ENCODE measurements at places on chromosomes 1 and 21. TPM values are rescaled to one million over a fixed set of nuclear protein-coding genes. Genes with fewer than 3 reads are reported as not detected.

CFHR2 gene
- total RNA-seq: not detected

GRCh38 chr1:95935719-95936118 is 701.7 kb downstream of the RWDD3 start:
- no peaks in the 10 kb centered on the region for H3K27me3 ChIP-seq
- no peaks in the 10 kb centered on the region for H3K4me1 ChIP-seq
- no peak overlapping the region for H3K27ac ChIP-seq
- no peak for DNase-seq
- no peak overlapping the region for H3K4me3 ChIP-seq

DNA sequence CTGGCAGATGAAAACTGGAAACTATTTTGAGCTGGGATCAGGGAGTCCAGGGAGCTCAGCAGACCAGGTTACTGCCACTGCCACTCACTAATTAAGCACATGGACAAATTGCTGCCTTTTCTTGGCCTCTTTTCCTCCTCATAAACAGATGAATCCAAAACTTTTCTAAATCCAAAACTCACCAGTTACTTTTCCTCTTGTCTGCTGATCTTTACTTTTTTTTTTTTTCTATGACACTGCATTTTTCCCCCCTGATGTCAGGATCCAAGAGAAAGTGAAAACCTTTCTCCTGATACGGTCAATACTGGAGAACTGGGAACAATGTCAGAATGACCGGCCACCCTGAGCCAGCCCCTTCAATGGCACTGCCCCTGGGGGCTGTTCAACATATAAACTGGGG is 405.8 kb downstream of the DUSP10 start:
- peak overlapping the region; percentile 8 for H3K4me3 ChIP-seq
- peaks cover 30% of the 10 kb centered on the region for H3K4me1 ChIP-seq
- H3K36me3 ChIP-seq: no peaks in the 10 kb centered on the region
- H3K27me3 ChIP-seq: no peaks in the 10 kb centered on the region
- peak overlapping the region; percentile 85 for H3K27ac ChIP-seq

DNA sequence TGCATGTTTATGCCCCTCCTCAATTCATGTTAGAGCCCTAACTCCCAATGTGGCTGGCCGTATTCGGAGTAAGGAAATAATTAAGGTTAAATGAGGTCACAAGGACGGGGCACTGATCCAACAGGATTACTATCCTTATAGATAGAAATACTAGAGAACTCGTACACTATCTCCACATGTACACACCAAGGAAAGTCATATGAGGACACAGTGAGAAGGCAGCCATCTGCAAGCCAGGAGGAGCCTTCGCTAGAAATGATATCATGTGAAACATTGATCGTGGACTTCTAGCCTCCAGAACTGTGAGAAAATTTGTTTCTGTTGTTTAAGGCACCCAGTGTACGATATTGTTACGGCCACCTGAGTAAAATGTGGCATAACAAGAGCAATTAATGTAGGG is 79.7 kb downstream of the FAF1 start:
- DNase-seq: no peak
- no peaks in the 10 kb centered on the region for H3K36me3 ChIP-seq
- H3K27me3 ChIP-seq: no peaks in the 10 kb centered on the region
- no peak overlapping the region for H3K27ac ChIP-seq
- no peak overlapping the region for H3K4me3 ChIP-seq

DNA sequence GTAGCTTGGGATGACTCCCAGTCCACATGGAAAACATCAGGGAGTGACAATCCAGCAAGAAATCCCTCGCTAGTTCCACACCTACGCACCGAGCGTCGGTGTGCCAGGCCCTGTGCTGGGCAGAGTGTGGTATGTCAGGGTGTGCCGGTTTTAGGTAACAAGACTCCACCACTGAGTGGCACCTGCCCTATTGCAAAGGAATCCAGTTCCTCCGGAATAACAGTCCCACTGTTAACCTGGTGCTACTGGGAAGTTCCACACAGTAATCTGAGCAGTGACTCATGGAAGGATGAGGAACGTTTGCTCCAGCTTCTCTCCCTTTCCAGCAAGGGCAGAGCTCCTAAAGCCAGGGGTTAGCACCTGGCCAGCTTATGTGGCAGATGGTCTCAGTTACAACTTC is 14.3 kb downstream of the RNF207 start:
- no peak overlapping the region for H3K4me3 ChIP-seq
- peaks cover 57% of the 10 kb centered on the region for H3K36me3 ChIP-seq
- H3K27ac ChIP-seq: peak overlapping the region; percentile 79
- no peak for DNase-seq
- H3K4me1 ChIP-seq: no peaks in the 10 kb centered on the region

- H3K27ac ChIP-seq: no peak overlapping the region
- DNase-seq: no peak
- no peaks in the 10 kb centered on the region for H3K36me3 ChIP-seq
- H3K27me3 ChIP-seq: no peaks in the 10 kb centered on the region
- H3K4me3 ChIP-seq: no peak overlapping the region
These were observed 4.3 kb downstream of the MGST3 start for GRCh38 chr1:165635329-165635728.

DNA sequence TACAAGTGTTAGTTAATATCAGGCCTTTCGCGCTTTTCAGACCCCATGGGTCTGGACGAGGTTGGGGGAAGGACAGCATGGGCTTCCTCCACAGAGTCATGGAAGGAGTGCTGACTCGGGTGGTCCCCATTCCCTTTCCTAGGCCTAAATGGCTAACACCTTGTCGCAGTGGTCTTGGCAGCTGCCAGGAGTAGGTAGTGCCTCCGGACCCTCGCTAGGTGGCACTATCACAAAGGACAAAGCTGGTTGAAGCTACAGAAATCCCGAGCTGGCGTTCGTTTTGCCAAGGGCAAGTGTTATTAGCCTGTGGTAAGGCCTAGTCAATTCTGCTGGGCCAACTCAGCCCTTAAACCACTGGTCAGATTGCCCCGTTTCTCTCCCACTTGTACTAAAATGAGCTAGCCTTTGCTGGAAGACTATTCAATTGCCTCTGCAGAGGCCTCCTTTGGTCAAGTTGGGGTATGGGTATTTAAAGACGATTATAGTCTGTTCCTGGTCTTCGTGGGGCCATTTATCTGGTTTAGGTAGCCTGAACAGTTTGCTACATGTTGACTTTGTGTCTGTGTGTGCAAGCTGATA is 1.1 kb upstream of the UBE2Q1 start:
- peak overlapping the region; percentile 97 for H3K27ac ChIP-seq
- no peak for DNase-seq
- H3K4me1 ChIP-seq: peaks cover 15% of the 10 kb centered on the region
- peaks cover 19% of the 10 kb centered on the region for H3K36me3 ChIP-seq
- peak overlapping the region; percentile 94 for H3K4me3 ChIP-seq

Measured in esophagus squamous epithelium (tissue), 5 donors.